ENCODE measurements at places on chromosomes 12 and 14.

GRCh38 chr12:106118381-106119130 is 20.2 kb downstream of the NUAK1 start:
- DNase-seq: no peak

- no peak for DNase-seq
Measured at GRCh38 chr12:102797528-102797927, 119.5 kb downstream of the PAH start.

DNA sequence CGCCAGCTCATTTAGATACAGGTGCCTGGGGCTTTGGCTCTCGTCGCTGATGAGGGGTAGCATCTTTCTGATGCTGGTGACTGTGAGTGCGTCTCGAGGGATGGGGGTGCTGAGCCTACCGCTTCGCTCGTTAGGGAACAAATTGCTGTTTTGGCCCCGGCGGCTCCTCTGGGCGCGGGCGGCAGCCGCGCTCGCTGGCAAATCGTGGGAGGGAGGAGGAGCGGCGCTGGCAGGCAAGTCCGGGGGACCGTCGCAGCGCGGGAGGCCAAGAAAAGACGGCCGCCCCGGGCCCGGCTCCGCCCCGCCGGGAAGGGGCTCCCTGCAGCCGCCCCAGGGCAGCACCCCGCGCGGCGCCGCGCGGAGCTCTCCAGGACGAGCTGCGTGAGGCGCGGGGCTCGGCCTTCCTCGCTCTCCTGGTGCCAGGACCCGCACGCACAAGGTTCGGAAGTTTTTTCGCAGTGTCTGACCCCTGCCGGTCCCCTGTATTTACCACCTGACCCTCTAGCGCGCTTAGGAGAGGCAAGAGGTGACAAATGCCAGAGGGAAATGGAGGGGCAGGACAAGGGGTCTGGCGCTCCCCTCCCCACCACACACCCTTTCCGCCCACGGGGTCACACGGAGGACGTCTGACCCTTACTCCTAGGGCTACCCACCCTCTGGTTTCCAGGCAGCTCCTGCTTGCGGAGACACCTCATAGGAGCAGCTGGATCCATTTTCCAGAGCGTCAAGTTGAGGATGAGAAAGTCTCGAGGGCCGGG is 899 bp upstream of the KCNH3 start:
- no peak for DNase-seq

DNA sequence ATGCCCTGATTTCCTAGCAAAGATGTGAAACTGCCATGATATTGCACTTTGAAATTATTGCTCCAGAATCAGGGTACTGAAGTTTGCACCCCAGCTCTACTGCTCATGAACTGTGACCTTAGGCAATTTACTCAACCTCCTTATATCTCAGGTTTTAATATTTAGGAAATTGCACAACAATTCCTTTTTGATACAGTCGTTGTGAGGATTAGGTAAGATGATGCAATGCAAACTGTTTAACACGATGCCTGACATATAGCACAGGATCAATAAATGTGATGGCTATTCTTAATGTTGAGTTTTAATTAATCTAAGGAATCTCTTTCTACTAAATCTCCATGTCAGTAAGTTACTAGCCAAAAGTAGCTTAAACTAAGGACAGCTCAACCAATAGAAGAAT is 555.8 kb downstream of the GALC start:
- no peak for DNase-seq

GRCh38 chr14:103619057-103619456 is 10.0 kb upstream of the KLC1 start:
- no peak for DNase-seq

DNA sequence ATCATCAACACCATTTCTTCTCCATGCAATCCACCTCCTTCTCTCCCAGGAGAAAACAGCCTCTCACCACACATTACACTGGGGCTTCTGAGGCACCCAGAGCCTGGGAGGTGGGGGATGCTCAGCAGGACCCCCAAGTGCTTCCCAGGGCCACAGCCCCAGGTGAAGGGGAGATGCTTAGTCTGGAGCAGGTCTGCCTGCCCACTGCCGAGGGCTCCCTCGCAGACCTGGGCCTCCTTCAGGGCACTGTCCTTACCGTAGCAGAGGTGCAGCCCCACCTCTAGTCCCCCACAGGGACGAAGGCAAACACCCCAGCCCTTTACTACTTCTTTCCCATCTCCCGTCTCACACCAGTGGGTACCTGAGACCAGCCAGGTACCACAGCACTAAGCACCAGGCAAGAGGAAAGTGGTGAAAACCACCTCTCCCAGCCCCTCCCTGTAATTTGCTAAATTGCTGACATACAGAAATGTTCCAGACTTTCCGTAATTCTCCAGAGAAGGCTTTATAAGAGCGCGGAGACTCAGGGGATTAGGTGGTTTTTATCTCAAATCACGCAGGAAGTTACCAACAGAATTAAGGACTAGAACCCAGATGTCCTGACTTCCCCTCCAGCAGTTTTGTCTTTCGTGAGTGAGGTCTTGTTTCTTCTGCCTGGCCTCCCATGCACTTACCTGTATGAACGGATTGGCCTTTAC is 59.0 kb downstream of the PLEKHG3 start:
- no peak for DNase-seq

DNA sequence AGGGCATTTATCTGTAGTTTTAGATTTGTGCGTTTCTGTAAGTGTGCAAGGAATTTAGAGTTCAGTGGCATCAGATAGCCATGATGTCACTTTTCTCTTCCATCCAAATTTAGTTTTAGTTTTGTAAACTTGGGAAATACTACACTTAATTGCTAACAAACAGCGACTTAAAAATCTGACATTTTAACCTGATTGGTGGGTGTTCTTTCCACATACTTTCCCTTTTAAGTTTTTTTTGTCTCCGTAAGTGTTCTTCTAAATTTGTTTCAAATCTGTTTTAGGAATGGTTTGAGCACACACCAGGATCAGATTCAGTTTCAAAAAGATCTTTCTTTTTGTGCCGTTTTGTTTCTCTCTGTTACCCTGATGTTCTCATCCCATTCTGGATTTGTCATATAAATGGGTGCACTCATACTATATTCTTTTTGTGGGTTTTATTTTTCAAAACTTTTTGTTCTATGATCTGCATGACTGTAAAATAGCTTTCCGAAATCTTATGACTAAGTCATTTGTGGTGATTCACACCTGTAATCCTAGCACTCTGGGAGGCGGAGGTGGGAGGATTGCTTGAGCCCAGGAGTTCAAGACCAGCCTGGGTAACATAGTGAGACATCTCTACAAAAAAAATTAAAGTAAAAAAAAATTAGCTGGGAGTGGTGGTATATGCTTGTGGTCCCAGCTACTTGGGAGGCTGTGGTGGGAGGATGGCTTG is 58.9 kb downstream of the FBXO34 start:
- no peak for DNase-seq

DNA sequence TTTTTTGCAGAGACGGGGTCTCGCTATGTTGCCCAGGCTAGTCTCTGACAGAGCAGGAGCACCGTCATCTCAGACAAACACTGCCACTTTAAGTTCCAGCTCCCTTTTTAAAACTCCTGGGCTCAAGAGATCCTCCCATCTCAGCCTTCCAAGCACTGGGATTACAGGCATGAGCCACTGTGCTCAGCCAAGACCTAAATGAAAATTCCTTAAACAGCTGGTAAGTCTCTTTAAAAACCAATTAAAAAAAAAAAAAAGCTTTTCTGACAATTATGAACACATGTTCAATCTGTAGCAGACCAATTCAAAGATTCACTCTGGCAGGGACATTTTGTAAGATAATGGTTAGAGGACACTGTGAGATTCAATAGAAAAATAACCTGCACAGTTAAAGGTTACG is 77.8 kb downstream of the HECTD4 start:
- no peak for DNase-seq

DNA sequence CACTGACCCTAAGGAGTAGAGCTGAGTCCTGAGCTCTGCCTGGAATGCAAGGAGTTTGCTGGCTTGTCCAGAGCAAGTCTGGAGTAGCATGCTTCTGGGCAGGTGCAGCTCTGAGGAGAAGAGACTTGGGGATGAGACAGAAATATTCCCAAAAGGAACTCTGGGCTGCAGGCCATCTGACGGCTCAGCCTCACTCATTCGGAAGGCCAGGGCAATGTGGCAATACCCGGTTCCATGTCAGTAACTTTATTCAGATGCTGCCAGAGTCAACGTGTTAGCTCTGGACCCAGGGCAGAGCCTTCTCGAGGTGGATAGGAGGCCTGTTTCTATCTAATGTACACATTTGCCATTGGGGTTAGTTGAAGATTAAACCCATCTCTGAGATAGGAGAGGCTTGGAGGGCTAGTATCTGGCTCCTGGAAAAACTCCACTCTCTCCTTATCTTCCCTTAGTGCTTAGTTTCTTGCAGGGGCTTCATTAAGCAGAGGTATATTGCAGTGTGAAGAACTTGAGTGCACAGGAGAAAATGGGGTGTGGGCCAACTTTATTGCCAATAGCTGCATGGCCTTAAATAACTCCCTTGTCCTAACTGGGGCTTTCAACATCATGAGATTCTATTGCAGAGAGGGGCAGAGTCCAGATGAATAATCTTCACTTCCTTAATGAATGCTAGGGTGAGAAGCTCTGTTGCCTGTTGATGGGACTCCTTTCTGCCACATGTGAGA is 65.6 kb downstream of the NTF3 start:
- no peak for DNase-seq

DNA sequence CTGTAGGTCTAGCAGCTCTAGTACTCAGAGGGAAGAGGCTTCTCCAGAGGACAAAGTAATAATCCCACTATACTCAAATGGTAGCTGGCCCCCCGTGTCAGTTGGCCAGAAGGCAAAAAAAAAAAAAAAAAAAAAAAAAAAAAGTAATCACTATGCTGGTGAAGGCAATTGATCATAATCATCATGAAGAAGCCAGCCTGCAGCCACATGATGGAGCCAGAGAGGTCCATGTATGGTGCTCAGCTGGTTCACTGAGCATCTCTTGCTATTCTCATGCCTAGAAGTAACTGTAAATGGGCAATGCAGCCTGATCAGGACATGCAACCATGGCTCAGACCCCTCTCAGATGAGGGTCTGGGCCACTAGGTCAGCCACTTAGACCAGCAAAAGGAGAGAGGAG is 378.8 kb downstream of the MED13L start:
- DNase-seq: no peak

DNA sequence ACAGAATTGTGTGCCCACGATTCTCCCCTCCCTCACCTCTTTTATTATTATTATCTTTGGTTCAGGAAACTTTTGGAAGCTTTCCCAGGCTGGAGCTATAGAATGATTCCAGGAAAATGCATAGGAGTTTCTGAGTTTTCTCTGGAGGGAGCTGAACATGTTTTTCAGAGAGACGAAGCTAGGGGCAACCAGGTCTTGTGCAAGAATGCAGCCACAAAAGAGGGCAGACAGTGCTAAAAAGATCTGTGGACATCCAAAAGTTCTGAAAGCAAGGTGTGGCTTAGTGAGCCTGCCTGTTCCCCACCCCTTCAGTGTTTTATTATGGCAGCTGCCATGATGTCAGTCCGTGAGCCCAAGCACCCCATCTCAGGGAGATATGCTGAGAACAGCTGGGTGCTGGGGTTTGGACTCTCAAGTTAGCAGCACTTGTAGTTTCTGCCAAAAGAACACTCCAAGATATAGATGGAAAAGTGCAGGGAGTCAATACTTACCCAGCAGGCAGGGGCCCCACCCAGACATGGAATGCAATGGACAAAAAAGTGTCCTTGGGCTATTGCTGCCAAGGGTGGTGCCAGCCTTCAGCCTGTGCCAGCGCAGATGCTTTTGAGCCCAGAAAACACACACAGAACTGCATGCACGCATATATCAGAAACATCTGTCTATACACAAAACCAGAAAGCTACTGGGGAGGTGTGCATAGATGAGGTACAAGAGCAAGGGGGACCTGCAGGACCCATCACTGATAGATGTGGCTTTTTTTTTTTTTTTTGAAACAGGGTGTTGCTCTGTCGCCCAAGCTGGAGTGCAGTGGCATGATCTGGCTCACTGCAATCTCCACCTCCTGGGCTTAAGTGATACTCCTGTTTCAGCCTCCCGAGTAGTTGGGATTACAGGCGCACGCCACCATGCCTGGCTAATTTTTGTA is 17.0 kb upstream of the IRF2BPL start:
- no peak for DNase-seq

- DNase-seq: no peak
Measured at GRCh38 chr12:126899926-126900792, 1366.8 kb upstream of the TMEM132C start.

DNA sequence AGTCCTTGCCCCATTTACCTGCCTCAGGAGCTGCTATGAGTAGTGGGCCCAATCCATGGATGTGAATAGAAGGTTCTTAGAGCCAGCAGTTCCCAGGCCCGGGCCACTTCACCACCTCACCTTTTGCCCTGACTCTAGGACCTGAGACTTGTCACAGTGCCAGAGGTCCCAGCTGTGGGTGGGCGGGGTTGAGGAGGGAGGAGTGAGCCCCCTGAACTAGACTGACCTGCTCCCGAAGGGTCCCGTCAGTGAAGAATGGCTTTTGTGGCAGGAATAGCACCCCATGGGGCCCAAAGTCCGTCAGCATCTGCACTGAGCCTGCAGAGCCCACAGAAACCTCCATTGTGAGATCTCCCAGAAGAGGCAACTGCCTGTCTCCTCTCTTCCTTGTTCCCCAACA is 12.9 kb downstream of the ABCD4 start:
- DNase-seq: no peak

GRCh38 chr14:77991128-77991772 is 178.9 kb upstream of the NRXN3 start:
- DNase-seq: no peak

GRCh38 chr12:99984271-99985128 is at the start of gene ANKS1B:
Gene ANKS1B, minus strand, starts transcription at chr12:99984936. Its CDS starts 699 bp downstream, at chr12:99984237.
- DNase-seq: no peak

- DNase-seq: no peak
Measured at GRCh38 chr14:77322250-77322902, 1.5 kb downstream of the GSTZ1 start.

DNA sequence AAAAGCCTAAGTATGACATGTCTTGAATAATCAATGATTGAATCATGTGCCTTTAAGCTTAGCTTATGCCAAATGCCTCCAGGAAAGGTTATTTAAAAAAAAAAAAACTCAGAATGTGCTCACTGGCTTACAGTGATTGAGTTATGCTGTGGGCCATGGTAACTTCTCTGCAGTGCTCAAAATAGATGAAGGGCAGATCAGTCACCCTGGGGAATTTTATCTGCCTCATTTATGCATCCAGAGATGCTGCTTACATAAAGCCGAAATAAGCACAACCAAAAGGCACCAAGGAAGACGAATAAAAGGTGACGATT is 118.7 kb upstream of the MDM1 start:
- no peak for DNase-seq

DNA sequence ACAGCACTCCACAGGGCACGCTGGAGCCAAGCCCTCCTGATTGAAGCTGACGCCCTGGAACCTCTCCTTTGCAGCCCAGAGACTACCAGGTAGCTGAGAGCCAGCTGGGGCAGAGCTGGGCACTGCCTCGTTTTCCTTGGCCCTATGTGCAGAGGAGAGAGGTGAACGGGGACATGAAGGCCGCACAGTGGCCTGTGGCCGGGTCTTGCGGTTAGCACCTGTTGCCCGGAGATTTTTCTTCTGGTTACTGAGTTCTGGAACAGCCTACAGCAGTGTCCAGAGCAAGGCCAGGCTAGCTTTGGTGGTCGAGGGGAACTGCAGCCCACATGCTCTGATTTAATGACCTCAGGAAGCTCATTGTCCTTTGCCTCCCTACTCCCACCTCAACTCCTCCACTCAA is 201.3 kb upstream of the PRMT8 start:
- DNase-seq: no peak

Data from stimulated activated CD8-positive, alpha-beta memory T cell treated with anti-CD3 and anti-CD28 coated beads, Interleukin-4, amount 100 ng/mL, for 4 hours (primary cell).